Neural progenitor cell (in vitro differentiated cells): ENCODE measurements at places on chromosomes 3 and 15.

GRCh38 chr15:101470548-101471239 is 18.8 kb downstream of the PCSK6 start:
- no peak for DNase-seq

DNA sequence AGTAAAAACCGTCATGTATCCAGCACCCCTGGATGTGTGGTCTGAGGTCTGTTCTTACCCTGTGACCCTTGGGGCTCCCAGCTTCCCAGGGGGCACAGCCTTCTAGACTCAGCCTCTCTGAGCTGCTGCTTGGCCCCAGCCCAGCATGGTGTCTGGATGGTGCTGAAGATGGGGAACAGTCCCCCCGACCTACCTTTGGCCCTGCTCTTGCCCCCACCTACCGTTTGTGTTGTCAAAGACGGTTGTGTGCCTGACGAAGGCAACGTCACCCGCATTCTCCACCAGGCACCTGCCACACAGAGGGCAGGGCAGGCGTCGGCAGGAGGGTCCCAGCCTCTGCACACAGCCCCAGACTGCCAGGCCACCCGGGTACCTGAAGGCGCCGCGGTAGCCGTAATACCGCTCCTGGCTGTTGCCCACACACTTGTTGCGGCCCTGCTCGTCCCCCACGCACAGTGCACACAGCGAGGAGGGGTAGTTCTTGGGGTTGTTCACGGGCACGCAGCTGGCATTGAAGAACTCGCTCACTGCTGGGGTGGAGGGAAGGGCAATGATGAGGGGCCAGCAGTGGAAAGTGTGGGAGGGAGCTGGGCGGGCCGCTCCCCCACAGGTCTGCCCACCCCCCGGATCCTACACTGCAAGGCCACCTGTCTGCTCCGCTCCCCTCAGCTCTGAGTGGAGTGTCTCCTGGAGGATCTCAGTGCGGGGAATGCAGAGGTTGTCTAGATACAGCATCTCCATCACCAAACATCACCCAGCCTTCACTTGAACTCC is 21.0 kb downstream of the MELTF start:
- no peak for DNase-seq

DNA sequence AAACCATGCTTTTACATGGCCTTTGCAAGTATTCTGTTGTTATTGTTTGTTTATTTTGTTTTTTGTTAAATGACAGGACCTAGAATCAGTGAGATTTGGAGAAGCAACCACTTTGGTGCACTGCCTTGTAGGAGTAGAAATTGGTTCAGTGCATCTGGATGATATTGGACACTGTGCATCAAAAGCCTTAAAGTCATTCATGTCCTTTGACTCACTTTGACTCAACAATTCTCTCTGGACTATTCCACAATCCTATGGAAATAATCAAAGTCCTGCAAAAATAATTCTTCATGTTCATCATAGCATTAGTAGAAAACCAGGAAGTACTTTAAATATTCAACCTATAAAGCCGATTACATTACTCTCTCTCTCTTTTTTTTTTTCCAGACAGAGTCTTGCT is 224.8 kb downstream of the ABHD5 start:
- no peak for DNase-seq

- no peak for DNase-seq
Measured at GRCh38 chr3:85474241-85474640, 515.5 kb downstream of the CADM2 start.

DNA sequence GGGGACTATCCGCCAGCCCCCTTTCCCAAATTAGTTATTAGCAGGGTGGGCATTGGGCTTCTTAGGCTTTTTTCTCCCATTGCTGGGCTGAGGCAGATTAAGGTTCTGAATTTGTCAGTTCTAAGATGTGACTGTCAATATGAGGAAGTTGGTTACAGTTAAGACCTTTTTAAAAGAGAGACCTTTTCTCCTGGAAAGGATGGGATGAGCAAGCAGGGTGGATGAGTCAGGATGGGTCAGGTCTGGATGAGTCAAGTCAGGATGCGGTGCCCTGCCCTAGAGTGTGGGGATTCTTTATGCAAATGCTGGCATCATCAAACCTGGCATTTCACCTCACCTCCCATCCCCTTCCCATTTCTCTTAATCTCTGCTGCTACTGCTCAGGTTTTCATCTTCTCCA is 1.9 kb downstream of the AEN start:
- DNase-seq, result no peak

DNA sequence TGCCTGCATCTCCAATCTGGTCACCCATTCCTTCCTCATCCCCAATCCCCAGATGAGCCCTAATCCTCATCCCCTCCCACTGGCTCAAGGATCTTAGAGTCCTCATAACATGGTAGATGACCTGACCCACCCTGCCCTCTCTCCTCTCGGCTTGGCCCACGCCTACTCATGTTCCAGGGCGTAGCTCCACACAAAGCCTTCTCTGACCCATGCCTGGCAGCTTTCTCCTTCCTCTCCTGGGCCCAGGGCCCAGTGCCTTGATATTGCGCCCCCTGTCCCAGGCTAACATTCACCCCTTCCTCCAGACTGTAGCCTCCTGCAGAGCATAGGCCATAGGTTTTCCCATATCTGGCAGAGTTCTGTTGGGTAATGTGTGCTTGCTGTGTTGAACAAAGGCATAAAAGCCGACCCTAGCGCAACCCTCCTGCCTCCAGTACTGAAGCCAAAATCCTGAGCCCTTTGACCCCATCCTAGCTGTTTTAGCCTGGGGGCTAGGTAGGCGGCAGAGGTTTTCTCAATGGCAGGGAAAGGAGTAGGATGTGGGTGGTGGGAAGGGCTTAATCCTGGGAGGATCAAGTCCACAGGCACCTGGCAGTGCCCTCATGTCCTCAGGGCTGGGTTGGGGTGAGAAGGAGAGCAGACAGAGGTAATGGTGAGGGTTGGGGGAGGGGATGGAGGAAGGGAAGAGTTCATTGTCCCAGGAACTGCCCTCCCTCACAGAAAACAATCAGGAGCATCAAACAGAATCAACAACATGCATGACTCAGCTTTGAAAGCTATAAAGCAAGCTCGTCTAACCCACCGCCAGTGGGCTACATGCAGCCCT is 35.5 kb downstream of the MESD start:
- peak; percentile 8 for DNase-seq

GRCh38 chr3:20022954-20023622 is 11.0 kb upstream of the PP2D1 start:
- DNase-seq, result no peak

DNA sequence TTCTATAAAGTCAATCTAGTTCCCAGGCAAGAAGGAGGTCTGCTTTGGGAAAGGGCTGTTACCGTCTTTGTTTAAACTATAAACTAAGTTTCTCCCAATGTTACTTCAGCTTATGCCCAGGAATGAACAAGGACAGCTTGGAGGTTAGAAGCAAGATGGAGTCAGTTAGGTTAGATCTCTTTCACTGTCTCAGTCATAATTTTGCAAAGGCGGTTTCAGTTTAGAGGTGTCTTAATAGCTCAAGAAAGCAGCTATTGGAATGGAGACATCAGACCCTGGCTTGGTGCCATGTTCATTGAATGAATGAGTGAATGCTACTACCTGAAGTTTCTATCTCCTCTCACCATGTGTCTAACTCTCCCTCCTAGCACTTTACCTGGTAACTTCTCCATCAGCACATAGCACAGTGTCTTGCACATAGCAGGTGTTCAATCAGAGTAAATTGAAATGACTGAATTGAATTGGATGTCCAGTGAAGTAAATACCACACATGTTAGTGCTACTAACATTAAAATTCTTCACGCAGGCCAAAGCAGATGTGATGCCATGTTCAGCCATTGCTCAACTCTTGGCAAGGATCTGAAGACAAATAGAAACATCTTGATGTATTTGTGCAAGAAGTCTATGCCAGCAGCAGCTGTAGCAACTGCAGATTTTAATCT is 28.2 kb downstream of the CLEC3B start:
- DNase-seq, result no peak

- DNase-seq, result no peak
Measured at GRCh38 chr15:35089551-35089950, 4.5 kb upstream of the NANOGP8 start.

DNA sequence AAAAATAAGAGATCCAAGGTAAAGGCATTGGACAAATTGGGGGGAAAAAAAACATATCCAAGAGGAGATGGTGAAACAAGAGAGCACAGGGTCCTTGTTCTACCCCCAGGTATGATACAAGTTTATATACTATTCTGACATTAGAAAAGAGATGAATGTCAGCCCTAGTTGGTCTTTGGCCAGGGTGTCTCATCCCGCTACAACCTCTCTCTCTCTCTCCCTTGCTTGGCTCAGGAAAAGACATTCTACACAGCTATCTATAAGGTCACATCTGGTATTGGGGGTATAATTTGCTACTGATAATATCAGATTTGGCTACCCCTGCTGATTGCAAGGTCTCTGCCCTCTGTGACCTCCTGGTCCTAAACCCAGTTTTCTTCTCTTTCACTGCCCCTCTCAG is 117.2 kb downstream of the GOLIM4 start:
- DNase-seq, result no peak

DNA sequence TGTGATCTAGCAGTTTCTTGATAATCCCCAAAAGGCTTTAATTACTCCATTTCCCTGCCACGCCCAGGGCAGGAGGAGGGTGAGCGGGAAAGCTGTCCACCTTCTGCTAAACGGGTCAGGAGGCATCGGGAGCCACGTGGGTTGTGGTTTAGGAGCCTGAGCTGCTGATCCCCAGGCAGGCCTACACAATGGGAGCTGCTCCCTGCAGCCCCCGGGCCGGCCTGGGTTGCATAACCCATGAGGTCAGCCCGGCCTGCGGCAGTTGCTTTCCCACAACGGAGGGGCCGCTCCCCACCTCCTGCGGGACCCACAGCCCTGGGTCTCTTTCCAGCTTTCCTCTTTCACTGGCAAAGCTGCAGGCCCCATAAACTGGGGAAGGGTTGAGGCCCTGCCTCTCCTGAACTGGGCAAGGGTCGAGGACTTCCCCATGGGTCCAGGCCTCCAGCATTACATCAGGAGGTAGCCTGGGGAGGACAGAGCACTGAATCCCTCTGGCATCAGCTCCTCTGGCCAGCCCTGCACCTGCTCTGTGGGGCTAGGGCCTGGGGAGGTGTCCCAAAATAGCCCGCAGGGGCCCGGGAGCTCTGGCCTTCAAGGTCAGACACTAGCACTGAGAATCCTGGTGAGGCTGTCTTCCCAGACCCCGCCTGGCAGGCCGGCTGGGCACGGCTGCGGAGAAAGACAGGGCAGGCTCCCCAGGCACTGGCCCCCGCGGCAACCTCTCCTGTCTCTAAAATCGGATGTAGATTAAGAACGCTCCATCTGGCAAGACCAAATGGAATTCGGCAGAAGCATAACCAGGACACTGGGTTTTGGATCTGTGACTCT is 47.3 kb downstream of the ZDHHC19 start:
- no peak for DNase-seq

DNA sequence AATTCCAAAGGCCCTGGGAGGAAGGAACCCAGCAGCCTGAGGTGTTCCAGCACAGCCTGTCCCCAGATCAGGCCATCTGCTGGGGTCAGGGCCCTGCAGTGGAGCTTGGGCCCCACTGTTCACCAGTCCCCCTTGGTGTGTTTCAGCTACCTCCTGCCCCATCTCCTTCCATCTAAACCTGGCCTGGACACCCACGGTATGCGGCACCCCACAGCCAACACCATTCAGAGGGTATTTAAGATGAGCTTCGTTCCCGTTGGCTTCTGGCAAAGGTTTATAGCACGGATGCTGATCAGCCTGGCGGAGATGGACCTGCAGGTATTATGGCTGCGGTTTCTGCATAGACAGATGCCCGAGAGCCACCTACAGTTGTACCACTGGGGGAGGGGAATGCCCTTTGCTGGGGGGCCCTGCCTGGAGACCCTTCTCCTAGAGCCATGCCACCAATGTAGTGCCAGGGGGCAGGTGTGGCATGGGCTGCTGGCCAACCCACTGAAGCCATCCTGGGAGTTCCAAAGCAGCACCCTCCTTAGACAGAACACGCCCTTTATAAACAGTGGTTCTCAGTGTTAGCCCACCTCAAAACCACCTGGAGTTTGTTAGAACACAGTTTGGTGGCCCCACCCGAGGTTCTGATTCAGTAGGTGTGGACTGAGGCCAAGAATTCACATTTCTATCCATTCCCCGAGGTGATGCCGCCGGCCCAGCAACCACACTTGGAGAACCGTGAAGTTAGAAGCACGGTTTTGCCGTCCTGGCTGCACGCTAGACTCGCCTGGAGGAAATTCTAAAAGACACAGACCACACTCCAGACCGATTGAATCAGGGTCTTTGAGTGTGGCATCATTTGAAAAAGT is 126.9 kb downstream of the LRRK1 start:
- DNase-seq, result no peak

DNA sequence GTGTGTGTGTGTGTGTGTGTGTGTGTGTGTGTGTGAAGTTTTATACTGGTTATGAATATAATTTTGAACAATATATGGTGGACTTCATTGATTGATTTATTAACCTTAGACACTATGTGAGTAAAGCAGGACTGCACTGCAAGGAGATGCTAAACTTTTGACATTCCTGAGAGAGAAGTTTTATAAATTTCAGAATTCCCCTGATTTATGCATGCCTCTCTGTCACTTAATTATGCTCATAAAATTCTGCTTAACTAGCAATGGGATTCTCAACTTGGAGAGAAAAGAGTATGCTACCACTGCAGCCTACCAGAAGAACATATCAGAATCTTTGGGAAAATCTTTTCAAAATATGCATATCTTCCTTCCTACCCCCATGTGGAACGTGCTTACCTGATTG is 144.6 kb downstream of the B3GALNT1 start:
- DNase-seq, result no peak

DNA sequence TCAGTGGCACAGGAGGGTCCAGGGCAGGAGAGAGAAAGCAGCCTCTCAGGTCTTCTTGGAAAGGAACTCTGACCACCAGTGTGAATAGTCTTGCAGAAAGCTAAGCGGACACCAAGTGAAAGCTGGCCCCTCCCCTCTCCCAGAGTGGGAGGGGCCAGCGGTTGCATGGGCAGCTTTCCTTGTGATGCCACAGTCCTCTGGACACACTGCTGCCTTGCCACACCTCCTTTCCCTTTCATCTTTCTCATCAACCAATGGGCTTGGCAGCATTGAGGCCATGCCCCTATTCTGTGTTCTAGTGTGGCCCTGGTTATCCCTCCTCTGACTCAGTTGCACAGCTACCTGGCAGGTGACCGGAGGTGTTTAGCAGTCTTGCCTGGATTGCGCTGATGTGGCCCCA is 49.7 kb upstream of the GOLGA6B start:
- DNase-seq, result peak; percentile 74

DNA sequence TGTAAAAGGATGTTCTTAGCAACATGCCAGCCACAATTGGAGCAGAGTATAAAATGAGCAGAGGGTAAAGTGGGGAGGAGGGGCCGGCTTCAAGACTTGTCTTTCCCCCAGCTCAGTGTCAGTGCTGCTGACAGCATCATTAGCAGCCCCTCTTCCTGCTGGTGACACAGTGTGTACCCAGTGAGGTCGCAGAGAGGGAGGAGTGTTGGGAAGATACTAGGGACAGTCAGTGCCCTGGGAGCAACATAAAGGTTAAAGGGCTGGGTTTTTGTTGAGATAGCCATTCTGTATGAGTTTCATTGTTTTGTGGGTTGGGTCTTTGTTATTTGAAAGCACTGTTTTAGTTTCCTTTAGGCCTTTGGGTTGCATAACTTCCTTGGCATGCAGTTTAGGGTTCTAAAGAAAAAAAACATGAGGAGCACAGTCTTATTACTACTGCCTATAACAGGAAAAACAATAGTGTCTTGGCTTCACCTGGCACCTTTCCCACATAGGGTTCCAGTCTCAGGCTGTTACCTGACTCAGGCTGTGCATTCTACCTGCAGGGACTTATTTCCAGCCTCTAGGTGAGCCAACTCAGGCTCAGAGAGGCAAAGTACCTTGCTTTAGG is 94.1 kb upstream of the SKOR1 start:
- DNase-seq, result peak; percentile 15

GRCh38 chr3:127816783-127817405 is 5.4 kb downstream of the MGLL start:
- DNase-seq, result no peak

GRCh38 chr3:14758297-14758696 is 60.5 kb upstream of the FGD5 start:
- no peak for DNase-seq

- DNase-seq, result no peak
Measured at GRCh38 chr3:154182322-154182922, 61.2 kb downstream of the ARHGEF26 start.
